ENCODE measurements at places on chromosomes 1 and 21.

DNA sequence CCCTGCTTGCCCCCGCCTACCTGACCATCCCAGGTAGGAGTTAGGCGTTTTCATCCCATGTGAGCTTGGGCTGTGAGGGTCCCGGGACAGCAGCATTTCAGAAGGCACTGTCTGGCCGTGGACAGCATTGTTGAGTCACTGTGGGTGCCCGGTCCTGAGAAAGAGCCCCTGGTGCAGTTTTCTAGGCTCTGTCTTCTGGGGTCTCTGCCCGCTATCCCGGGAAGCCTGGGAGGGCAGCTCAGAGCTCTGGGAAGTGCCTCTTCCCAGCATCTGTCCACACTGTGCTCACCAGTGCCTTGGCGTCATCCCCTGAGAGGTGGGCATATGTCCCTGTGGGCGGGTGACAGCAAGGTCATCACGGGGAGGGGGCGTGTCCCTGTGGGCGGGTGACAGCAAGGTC lies 11.4 kb upstream of the ZNF669 start:
- DNase-seq, result no peak

- DNase-seq, result no peak
These were observed 34.7 kb upstream of the GPR25 start for GRCh38 chr1:200837931-200838571.

- DNase-seq, result no peak
These were observed 258.5 kb downstream of the OMA1 start for GRCh38 chr1:58287894-58288623.

- DNase-seq, result no peak
These were observed 34.5 kb downstream of the TMPRSS15 start for GRCh38 chr21:18369115-18369514.

GRCh38 chr1:59137276-59137615 lies 159.6 kb upstream of the FGGY start:
- DNase-seq, result no peak

- no peak for DNase-seq
These were observed at the start of gene CCDC185 for GRCh38 chr1:223393275-223394214. Gene CCDC185 (plus strand): TSS chr1:223393415. CDS start chr1:223393476, 61 bp downstream.

DNA sequence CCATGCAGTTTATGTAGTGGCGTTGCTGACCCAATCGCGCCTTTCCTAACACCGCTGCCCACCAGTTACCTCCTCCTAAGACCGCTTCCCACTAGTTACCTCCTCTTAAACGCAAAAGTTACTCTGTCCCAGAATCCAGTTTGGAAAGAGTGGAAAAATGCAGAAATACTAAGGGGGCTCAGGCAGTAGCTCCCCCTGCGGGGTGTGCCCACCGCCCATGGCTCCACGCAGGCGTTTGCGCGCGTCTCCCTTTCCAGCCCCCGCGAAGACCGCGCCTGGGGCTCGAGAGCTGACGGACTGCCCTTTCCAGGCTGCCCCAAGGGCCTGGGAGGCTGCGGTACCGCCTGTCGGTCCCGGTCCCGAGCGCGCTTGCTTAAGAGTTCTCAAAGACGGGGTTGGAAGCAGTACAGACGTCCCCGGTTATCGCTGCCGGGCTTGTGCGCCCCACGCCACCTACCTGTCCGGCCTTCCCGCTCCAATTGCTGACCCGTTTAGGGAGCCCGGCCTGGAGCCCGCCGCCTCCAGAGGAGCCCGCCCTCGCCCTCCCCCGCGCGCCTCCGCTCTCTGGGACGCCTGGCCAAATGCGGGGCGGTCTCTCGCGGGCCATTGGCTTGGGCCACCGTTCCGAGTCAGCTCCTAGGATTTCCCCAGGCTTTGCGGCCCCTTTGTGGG lies 414.1 kb upstream of the ESRRG start:
- no peak for DNase-seq

DNA sequence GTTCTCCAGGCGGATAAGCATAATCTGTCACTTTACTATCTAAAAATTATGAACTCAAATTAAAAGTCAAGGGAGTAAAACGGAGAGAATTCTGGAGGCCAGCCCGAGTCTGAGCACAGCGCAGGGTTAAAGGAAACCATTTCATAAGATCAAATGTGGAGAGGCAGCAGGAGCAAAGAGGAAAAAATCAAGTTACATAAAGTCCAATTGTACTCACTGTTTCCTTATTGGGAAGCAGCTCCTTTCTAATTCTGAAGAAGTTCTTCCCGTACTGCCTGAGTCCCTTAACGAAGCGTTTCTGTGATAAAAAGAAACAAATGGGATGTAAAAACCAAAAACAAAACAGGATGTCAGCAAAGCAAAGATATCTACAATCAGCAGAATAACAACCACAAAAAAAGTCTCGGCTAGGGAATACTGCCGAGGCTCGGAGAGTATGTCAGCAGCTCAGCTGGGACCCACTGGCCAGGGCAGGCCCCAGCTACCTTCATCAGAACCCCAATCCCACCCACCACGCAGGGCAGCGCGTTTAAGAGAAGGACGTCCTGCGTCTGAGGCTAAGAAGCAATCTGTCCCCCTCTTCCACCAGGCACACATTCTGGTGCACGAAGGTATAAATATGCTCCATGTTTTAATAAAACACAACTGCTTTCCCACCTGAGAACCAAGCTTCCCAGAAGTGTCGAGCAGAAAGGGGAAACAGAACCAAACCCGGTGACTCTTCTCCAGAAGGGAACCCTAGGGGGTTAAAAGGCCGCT lies 104.8 kb downstream of the SLC45A1 start:
- no peak for DNase-seq

- no peak for DNase-seq
These were observed 14.0 kb downstream of the SEMA6C start for GRCh38 chr1:151132335-151133017.

GRCh38 chr1:245578771-245579170 lies 424.0 kb downstream of the KIF26B start:
- no peak for DNase-seq

DNA sequence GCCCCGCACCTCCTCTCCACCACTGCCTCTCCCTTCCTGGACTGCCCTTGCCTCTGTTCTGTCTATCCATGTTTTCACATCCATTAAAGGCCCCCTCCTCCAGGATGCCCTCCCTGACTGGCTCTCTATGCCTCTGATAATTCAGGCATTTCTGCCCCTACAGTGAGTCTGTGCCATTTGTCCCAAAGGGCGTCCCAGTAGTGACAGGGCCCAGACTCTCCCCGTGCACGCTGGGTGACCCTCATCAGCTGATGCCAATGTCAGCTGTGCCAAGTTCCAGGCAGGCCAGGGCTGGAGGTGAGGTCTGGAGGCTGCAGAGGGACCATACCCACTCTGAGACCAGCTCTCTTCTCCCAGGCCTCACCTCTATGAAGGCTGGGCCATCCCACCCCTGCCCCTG lies 3.2 kb upstream of the PLEKHG5 start:
- DNase-seq, result no peak

DNA sequence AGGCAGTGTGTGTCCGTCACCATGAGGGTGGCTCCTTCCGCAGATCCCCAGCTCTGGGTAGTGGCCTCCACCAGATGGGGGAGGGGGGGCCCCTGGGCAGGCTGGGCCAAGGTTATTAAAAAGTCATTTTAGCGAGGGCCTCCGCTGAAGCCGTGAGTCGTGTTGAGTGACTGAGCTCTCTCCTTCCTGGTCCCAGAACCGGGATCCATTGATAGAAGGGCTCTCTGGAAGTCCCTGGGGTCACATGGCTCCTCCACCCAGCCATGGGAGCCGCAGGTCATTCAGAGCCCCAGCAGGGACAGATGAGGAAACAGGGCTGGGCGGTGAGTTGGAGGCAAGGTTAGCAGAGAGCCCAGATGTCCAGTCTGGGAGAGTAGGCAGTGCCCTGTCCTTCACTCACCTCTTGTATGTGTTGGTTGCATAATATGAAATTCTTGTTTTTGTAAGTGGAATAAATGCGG lies 12.9 kb downstream of the MIIP start:
- DNase-seq, result no peak

- peak; percentile 54 for DNase-seq
These were observed 32.0 kb downstream of the SUSD4 start for GRCh38 chr1:223331929-223332328.

DNA sequence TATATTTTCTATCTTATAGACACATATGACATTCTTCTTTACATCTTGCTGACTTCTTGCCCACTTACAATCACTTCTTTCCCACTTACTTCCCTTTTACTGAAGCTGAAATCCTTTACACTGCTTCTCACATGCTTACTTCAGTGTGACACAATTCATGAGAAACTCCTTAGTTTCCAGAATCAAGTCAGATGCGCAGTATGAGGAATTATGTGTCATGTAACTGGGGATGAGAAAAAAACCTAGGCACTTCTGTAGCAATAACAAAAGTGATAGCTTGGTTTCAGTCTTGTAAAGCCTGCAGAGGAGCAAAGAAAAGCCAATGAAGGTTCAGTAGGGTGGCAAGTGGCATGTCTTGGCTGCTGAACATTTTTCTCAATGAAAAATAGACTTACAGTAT lies 566.2 kb upstream of the RGS18 start:
- no peak for DNase-seq

- no peak for DNase-seq
These were observed 33.4 kb downstream of the SNAP47 start for GRCh38 chr1:227768640-227769039.

DNA sequence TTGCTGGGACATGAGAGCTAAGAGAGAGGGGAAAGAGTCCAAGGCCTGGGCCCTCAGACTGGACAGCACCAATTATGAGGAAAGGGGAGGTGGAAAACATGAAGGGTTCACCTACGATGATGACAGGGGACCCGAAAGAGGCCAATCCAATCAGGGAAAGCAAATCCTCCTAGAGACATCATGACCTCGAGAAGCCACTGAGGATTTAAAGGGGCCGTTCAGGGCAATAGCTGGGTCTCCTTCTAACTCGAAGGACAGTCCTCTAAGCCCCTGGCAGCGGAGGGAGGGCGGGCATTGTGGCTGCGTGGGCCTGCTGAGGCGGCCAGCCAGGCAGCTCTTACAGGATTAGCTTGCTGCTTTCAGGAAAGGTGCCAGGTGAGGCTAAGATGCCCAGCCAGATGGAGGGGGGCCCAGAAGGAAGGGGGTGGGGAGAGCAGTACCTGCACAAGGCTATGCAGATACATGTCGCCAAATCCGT lies 7.4 kb downstream of the MEF2D start:
- no peak for DNase-seq

DNA sequence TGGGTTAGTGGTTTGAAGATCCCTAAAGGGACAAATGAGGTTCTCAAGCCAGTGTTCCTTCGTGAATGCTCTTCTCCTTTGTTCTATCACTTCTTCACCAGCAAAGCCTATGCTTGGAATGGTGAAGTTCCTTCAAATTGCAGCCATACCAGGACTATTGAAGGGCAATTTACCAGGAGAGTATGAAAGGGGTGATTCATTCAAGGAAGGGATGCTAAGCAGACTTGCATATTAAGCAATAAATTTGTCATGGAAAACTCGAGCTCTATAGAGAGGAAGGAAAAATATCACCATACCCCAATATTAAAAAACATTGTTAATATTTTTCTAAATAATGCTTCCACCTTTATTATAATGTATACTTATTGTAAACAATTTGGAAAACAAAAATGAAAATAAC lies 9.3 kb upstream of the TSNAX start:
- no peak for DNase-seq

GRCh38 chr1:235749755-235750300 lies 100.2 kb upstream of the GNG4 start:
- no peak for DNase-seq

- DNase-seq, result peak; percentile 41
These were observed 3.3 kb upstream of the CNR2 start for GRCh38 chr1:23916209-23917131.

DNA sequence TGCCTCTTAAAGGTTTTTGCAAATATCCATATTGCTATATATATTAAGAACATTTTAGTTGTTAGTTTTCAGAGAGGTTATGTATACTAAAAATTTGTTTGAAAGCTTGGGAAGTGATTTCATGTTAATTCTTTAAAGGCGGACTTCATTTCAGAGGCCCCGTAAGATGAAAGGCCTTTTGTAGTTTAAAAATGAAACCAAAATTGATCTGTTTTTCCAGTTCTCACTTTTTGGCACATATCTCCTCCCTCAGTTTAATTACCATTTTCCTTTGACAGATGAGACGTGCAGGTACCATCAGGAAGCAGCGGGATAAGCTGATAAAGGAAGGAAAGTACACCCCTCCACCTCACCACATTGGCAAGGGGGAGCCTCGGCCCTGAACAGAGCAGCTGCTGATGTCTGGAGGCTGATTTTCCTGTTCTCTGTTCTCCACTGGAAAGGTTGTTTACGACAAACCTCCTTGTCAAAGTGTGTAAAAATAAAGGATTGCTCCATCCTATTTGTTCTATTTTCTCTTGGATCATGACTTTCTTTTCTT lies 8.0 kb downstream of the NDUFS5 start:
- DNase-seq, result no peak

GRCh38 chr1:99537886-99538617 lies 107.9 kb upstream of the PALMD start:
- DNase-seq, result no peak

DNA sequence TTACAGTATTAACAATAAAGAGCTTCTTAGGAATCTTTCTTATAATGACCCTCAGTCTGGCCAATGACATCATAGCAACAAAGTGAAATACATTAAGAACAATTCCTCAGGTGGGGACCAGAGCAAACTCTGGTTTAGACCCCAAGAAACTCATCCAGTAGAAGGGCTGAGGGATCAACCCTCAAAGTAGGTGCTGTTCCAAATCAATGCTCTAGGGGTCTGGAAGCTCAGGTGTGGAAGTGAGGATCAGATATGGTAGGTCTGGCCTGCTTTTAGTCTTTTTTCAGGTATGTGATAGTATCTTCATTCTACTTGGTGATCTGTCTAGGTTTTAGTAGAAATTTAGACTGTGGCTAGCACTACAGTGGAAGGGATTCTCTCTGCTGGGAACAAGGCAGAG lies 291.7 kb downstream of the PDE4B start:
- DNase-seq, result no peak

GRCh38 chr1:169886931-169887330 lies 6.8 kb downstream of the SCYL3 start:
- no peak for DNase-seq

GRCh38 chr1:156845953-156846545 lies 12.9 kb downstream of the INSRR start:
- DNase-seq, result no peak

- DNase-seq, result peak; percentile 90
These were observed 15.2 kb upstream of the HMCN1 start for GRCh38 chr1:185719021-185719420.

DNA sequence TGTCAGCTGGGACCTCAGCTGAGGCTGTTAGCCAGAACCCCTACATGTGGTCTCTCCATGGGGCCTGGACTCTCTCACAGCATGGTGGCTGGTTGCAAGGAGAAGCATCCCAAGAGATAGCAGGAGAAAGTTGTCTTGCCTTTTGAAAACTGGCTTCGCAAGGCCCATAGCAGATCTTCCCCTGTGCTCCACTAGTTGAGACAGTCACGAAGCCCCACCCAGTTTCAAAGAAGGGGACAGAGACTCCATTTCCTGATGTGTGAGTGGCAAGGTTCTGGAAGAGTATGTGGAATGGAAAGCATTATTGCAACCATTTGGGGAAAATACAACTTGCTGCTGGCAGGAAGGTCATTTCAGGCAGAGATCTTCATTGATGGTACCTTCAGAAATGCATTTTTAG lies 7.5 kb upstream of the CSRP1 start:
- no peak for DNase-seq

- DNase-seq, result no peak
These were observed 27.8 kb downstream of the GBP6 start for GRCh38 chr1:89391686-89392085.
